ENCODE measurements at places on chromosomes 2 and 18.

GRCh38 chr2:37039580-37039979 is 44.6 kb downstream of the HEATR5B start:
- DNase-seq: no peak

DNA sequence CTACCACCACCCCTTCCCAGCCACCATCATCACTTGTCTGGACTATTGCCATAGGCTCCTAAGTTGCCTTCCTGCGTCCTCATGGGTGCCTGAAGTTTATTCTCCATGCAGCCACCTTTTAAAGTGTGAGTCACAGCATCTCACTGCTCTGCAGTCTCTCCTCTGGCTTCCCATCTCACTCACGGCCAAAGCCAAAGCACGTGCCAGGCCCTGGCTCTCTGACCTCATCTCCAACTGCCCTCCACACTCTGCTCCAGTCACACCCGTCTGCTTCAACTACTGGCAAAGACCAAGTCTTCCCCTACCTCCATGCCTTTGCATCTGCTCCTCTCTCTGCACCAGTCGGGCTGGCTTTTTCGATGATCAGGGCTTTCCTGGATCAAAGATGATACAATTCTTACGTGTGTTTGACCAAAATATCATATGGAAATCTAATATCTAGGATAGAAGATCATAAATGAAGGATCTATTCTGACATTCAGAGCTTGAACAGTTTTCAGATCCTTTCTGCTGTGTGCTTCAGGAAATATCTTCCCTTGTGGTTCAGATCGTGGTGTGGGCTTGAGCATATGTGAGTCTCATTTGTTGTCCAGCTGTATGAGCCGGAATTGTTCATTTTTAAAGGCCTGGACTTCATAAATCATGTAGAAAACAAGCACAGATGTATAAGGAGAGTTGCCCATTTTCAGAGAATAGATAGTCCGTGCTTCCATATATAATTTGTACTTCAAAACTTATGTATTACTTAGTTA is 175.6 kb downstream of the PRKCE start:
- no peak for DNase-seq

GRCh38 chr2:16828828-16829160 is 163.2 kb upstream of the CYRIA start:
- no peak for DNase-seq

DNA sequence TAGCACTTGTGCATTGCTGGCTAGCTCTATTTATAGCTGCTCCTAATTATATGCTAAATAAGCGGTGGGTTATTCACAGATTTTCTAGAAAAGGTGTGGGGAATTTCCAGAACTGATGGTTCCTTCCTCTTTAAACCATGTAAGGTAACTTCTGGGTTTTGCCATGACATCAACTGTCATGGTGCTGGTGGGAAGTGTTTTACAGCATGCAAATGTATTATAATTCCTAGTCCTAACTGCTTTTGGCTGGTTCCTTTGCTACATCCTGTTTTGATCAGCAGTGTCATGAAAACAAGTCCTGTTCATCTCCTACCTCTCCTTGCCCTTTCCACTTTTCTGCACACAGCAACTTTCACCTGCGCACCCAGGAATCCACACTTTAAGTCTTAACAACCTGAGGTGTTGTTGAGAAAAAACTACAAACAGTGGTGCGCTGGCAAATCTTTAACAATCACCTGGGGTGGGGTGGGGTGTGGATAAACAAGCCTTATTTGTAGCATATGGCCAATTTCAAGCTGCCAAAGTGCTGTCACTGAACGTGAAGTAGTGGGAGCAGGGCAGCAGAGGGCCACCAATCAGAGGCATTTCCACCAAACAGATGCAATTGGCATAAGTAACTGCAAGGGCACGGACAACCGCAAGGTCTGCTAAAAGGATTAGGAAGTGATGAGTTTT is 33.4 kb upstream of the SKOR2 start:
- no peak for DNase-seq

- no peak for DNase-seq
Measured at GRCh38 chr2:158722266-158723105, 72.6 kb upstream of the DAPL1 start.

DNA sequence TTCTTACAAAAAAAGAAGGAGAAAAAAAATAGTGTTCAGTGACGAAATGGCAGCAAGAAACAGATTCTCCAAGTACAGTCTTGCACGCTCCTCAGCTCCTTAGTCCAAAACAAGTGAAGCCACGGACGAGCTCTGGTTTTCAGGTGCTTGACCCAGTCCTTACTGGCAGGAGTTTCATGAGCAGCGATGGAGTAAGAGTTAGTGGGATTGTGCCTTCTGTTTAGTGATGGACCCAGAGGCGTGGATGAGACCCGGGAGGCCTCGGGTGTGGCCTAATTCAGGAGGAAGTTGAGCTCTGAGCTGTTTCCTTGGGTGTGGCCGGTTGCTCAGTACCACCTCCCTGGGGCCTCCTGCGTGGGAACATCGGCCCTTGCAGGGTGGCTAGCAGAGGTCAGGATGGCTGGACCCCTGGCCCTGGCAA is 52.0 kb downstream of the KIF5C start:
- DNase-seq: no peak

GRCh38 chr2:204437408-204437807 is 107.9 kb upstream of the PARD3B start:
- DNase-seq: no peak

GRCh38 chr2:7649461-7650228 is 732.4 kb downstream of the RNF144A start:
- no peak for DNase-seq

GRCh38 chr2:182949572-182950189 is 83.2 kb upstream of the FRZB start:
- no peak for DNase-seq

DNA sequence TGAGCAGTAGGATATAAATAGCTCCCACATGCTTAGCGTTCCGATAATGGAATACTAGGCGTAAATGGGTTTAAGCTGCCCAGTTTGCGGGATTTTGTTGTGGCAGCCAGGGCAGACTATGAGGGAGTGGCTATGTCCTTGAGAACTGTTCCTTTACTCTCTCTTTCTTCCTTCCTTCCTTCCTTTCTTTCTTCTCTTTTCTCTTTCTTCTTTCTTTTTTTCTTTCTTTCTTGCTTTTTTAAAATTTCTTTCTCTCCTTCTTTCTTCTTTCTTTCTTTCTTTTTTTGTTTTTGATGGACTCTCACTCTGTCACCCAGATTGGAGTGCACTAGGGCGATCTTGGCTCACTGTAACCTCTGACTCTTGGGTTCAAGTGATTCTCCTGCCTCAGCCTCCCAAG is 9.1 kb upstream of the PRELID3A start:
- no peak for DNase-seq

GRCh38 chr2:202782940-202783558 is 88.5 kb downstream of the ICA1L start:
- no peak for DNase-seq

GRCh38 chr2:15840148-15840547 is 100.2 kb upstream of the MYCN start:
- no peak for DNase-seq

- DNase-seq: no peak
Measured at GRCh38 chr2:95299961-95300360, 2.8 kb downstream of the KCNIP3 start.

DNA sequence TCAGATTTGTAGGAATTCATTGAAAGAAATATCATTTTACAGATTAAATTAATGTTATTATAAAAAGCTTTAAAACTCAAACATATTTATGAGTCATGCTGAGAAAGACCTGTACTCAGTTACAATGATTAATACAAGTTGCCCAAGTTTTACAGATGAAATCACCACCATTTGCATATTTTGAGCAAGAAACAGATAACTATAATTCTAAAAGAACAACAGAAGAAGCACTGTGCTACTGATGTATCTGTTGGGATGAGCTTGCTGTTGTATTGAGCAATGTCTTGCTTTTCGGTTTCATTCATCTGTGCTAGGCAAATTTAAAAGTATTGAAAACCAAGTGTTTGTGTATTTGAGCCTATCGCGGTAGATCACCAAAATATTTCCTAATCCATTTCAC is 1589.1 kb upstream of the ZEB2 start:
- DNase-seq: no peak

DNA sequence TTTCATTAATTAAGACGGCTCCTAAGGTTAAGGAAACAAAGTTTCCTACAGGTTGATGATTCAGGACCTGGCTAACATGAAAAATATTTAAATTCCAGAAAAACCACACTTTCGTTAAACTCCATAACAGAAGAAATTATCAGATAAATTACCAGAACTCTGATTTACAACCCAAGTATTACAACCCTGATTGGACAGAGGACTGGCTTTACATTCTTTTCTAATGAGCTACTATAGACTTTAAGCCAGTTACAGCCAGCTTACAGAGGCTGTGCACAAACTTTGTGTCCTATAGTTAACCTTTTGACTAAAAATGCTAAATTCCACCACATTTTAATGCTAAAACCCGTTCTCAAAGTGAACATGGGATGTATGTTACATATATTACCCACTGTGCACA is 458.6 kb downstream of the KCNJ3 start:
- DNase-seq: no peak

GRCh38 chr2:85162746-85163301 is 29.6 kb downstream of the TCF7L1 start:
- DNase-seq: no peak

DNA sequence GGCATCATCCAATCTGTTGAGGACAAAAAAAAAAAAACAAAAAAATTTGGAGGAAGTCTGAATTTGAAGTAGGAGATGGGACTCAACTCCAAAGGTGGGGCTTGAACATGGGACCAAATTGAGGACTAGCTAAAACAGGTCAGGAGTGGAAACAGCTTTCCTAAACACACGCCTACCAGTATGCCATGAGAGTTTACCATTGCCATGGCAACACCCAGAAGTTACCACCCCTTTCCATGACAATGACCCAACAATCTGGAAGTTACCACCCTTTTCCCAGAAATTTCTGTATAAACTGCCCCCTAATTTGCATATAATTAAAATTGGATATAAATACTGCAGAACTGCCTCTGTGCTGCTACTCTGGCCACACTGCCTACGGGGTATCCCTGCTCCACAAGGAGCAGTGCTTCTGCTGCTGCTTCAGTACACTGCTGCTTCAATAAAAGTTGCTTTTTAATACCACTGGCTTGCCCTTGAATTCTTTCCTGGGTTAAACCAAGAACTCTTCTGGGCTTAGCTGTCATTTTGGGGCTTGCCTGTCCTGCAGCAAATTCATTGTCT is 73.3 kb upstream of the FSIP2 start:
- DNase-seq: no peak

DNA sequence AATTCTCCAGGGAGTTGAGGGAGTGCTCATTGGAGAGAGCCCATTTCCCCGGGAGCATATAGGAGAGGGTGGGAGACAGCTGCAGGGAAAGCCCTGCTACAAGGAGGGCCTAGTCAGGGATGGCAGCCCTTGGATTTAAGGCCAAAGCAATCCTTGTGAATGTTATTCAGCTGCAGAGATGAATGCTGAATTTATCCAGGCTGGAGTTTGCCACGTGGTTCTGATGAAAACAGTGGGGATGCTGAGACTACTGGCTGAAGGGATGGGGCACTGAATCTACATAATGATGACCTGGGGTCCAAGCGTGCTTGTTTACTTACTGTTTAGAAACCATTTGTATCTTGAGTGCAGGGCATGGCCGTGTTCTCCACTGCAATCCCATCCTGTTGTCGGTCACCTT is 35.6 kb upstream of the RNF149 start:
- DNase-seq: no peak

- no peak for DNase-seq
Measured at GRCh38 chr2:120522151-120522751, 176.3 kb downstream of the INHBB start.

DNA sequence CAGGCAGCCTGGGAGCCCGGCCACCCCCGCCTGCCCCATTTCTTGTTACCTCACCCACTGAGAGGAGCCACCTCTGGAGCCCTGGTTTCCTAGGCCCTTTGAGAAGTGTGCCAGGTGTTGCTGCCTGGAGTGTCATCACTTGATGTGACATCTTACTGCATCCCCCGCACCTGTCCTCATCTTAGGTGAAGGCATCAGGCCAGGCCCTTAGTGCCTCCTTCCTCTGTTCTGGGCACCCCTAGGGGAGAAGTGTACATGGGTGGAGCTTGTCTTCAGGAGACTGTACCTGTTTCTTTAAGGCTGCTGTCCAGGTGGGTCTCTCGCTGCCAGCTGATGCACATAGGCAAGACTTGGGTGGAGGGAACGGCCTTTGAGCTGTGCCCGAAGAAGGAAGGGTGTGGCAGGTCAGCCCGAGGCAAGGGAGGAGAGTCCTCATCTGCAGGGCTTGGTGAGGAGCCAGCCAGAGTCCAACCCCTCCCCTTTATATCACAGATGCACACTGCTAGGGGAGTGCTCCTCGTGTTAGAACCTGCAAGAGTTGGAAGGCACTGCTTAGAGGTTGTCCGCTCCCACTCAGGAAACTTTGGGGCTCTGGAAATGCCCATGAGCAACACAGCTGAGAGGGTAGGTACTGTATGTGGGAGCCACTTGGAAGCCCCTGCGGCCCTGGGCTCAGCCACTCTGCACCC is 45.9 kb downstream of the NCK2 start:
- DNase-seq: no peak

- no peak for DNase-seq
Measured at GRCh38 chr18:79788734-79789085, 9.0 kb upstream of the KCNG2 start.

DNA sequence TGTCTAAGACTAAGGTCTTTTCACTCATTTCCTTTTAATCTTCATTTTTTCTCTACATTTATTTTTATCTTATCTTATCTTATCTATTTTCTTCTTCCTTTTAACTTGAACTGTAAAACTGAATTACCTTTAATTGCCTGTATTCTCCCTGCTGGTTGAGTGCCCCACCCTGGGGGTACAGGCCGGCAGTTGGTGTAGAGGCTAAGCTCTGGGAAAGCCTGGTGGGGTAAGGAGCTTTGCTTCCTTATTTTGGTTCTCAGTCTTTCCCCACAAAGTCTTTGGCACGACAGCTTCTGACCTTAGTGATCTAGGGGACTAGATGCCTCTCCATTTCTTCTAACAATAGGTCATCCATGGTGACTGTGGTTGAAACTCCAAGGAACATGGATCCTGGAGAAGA is 26.8 kb upstream of the HAAO start:
- DNase-seq: no peak

DNA sequence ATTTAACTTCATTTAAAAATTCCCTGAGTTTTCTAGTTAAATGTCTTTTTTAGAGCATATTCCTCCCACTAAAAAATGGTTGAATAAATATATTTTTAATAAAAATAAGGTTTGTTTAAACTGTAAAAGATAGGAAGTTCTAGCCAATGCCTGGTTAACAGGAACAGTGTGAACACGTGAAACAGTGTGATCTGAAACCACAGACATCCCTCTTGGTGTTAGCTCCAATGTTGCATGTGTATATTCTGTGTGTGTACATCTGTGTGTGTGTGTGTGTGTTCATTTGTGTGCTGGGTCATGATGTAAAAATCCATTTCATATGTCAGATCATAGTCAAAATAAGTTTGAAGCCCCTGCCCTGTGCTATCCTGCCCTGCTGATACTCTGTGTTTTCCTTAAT is 6.1 kb upstream of the SOX11 start:
- DNase-seq: no peak

Measured in SHP77 (cell line).